Ureter (tissue), 1 donor: ENCODE measurements at places on chromosomes 5 and 9. TPM values are rescaled to one million over a fixed set of nuclear protein-coding genes. Genes with fewer than 3 reads are reported as not detected.

Gene RNF180
- total RNA-seq = 22.9 TPM

Gene GLRA1
- not detected for total RNA-seq

Gene PDE8B
- total RNA-seq = 10.1 TPM

Gene CMBL
- total RNA-seq = 20.7 TPM

Gene ATOSB
- 11.5 TPM for total RNA-seq

Gene GCNT4
- total RNA-seq = 17.8 TPM

Gene PKD2L2
- not detected for total RNA-seq

Gene MRRF
- total RNA-seq = 61.5 TPM

Gene TMEM250
- total RNA-seq = 31.8 TPM

Gene CCNJL
- 12.4 TPM for total RNA-seq

Gene PCDHGA11
- total RNA-seq = 5.1 TPM

Gene FBXW2
- 76.1 TPM for total RNA-seq

Gene DNAI1
- total RNA-seq = not detected

Gene ECM2
- total RNA-seq = 16.3 TPM

Gene MPDZ
- 27.6 TPM for total RNA-seq

Gene WNT8A
- total RNA-seq = not detected

Gene TAS2R1
- not detected for total RNA-seq

Gene CLIC3
- 3.6 TPM for total RNA-seq

Gene NUTM2G
- not detected for total RNA-seq

Gene BTNL3
- not detected for total RNA-seq

Gene IFNK
- not detected for total RNA-seq

Gene CXCL14
- 2.3 TPM for total RNA-seq

Gene FBP1
- total RNA-seq = 231 TPM

Gene ABO
- total RNA-seq = 25.4 TPM

Gene PDGFRB
- 108 TPM for total RNA-seq

Gene FAM151B
- 2.9 TPM for total RNA-seq

Gene PRR16
- 4.2 TPM for total RNA-seq

Gene PFN3
- total RNA-seq = not detected

Gene BAAT
- total RNA-seq = not detected

Gene KCNV2
- total RNA-seq = not detected

Gene FBP2
- 0.29 TPM for total RNA-seq

Gene DDX31
- total RNA-seq = 25.8 TPM

Gene BNIP1
- total RNA-seq = 12.3 TPM

Gene SHISAL2B
- total RNA-seq = not detected

Gene P4HA2
- total RNA-seq = 39.7 TPM

Gene PCDH1
- 127 TPM for total RNA-seq
